Activated T-helper 1 cell treated with anti-CD3 and anti-CD28 coated beads, Interleukin-12 subunit alpha, Interleukin-12 subunit beta, Interleukin-2, Interleukin-4 antibody, amounts not matched to agents 30 ng/mL and 10 ng/mL and 1 ng/mL, durations not matched to agents 14 hours and 24 hours and 36 hours (primary cell): ENCODE measurements at places on chromosomes 4 and X. TPM values are rescaled to one million over a fixed set of nuclear protein-coding genes. Genes with fewer than 3 reads are reported as not detected.

Gene LAMP2
- total RNA-seq = 42.7 and 44.1 TPM in 2 replicates

Gene TMEM271
- total RNA-seq = not detected in 2 replicates

Gene METTL14
- 44.6 and 48.3 TPM in 2 replicates for total RNA-seq

Gene ATP2B3
- 0.05 TPM in 1 of 2 replicates, not detected in the other for total RNA-seq

Gene DCX
- total RNA-seq = not detected in 2 replicates

Gene LRAT
- total RNA-seq = not detected in 2 replicates

Gene KIAA1210
- total RNA-seq = not detected in 2 replicates

Gene TIGD4
- 0.24 and 0.57 TPM in 2 replicates for total RNA-seq

Gene SSX3
- total RNA-seq = not detected in 2 replicates

Gene NOP14
- total RNA-seq = 140 and 142 TPM in 2 replicates

Gene DMP1
- not detected in 2 replicates for total RNA-seq

Gene G6PD
- 72.4 and 74.8 TPM in 2 replicates for total RNA-seq

Gene PITX2
- total RNA-seq = not detected in 2 replicates

Gene PF4V1
- not detected in 2 replicates for total RNA-seq

Gene ADH7
- total RNA-seq = not detected in 2 replicates

Gene ARHGAP4
- total RNA-seq = 128 TPM in 2 replicates

Gene CENPVL1
- total RNA-seq = not detected in 2 replicates

Gene PLS3
- total RNA-seq = 1.4 TPM in 2 replicates

Gene AGA
- total RNA-seq = 16.0 and 16.3 TPM in 2 replicates

Gene PRMT9
- total RNA-seq = 6.8 and 7.4 TPM in 2 replicates

Gene FAAH2
- total RNA-seq = 7.2 and 7.3 TPM in 2 replicates

Gene ANTXR2
- 24.9 and 29.8 TPM in 2 replicates for total RNA-seq

Gene SH3D19
- total RNA-seq = not detected in 2 replicates

Gene FAT4
- total RNA-seq = not detected in 2 replicates

Gene GAGE1
- not detected in 2 replicates for total RNA-seq

Gene AMBN
- not detected in 2 replicates for total RNA-seq

Gene MAGEB10
- not detected in 2 replicates for total RNA-seq

Gene ADD1
- total RNA-seq = 200 and 203 TPM in 2 replicates

Gene NXF2B
- not detected in 2 replicates for total RNA-seq
